ENCODE measurements at places on chromosomes 4 and X.

- DNase-seq: no peak
Measured at GRCh38 chrX:46814966-46815365, 21.9 kb upstream of the RP2 start.

GRCh38 chr4:80927420-80927819, 103.1 kb upstream of the BMP3 start:
- no peak for DNase-seq

DNA sequence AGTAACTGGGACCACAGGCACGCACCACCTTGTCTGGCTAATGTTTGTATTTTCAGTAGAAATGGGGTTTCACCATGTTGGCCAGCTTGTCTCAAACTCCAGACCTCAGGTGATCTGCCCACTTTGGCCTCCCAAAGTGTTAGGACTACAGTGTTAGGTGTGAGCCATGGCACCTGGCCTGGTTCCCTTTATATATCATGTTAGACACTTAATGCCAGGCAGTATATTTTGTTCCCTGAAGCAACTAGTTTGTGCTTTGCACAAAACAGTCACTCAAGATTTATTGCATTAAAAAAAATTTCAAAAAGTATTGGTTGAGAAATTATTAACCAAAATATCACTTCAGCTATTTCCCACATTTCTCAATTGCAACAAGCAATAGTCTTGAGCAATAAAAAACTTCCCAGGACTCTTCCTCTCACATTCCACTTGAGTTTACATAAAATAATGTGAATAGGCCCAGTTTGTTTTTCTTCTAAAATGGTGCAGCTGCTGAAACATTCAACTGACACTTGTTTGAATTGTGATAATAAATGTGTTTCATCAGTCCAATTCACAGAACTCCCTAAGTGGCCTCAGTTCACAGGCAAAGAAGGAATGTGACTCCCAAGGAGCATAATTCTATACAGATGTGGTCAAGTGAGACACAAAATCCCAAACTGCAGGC, 22.7 kb downstream of the CXCL1 start:
- DNase-seq: peak; percentile 8

DNA sequence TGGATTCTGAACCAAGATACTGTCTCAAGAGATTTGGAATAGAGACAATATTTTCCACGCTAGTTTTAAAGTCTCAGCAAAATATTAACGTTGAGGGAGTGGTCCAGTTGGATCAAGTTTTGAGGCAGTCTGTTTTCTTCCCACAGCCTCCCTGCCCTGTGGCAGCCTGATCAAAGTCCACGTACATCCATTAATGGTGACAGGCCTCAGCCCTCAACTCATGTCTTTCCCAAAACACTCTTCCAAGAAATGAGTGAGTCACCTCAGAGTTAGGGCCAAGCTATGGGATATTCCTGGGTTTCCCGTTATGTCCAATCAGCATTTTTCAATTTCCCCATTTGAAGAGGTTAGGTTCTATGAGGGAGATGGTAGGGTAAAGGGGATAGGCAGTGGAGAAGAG, 28.5 kb downstream of the EGFL6 start:
- DNase-seq: no peak

GRCh38 chrX:21912220-21912619, 28.3 kb upstream of the SMS start:
- DNase-seq: no peak
